ENCODE measurements at places on chromosomes 7 and 10.

DNA sequence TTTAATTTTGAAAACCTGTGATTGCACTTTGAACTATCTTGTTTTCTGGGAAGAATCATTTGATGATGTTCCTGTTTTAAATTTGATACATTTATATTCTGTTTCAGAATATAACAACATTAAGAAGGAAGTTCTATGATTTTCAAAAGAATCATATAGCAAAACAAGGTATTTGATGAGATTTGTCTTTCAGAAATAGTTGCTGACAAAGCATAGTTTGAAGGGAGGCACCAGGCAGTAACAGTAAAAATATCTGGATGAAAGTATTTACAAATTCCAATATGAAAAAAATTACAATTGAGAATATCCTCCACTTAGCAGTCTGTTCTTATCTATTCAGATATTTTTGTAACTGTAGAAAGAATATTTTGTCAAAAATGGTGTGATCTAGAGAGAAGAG, 266.1 kb upstream of the CSTF2T start:
- H3K27ac ChIP-seq: no peak overlapping the region
- no peaks in the 10 kb centered on the region for H3K27me3 ChIP-seq
- no peak for DNase-seq
- no peak overlapping the region for H3K4me3 ChIP-seq
- no peaks in the 10 kb centered on the region for H3K4me1 ChIP-seq

- DNase-seq: no peak
- H3K4me3 ChIP-seq: no peak overlapping the region
- no peaks in the 10 kb centered on the region for H3K36me3 ChIP-seq
- H3K4me1 ChIP-seq: no peaks in the 10 kb centered on the region
Observed at GRCh38 chr10:6624392-6624791, 44.3 kb upstream of the PRKCQ start.

DNA sequence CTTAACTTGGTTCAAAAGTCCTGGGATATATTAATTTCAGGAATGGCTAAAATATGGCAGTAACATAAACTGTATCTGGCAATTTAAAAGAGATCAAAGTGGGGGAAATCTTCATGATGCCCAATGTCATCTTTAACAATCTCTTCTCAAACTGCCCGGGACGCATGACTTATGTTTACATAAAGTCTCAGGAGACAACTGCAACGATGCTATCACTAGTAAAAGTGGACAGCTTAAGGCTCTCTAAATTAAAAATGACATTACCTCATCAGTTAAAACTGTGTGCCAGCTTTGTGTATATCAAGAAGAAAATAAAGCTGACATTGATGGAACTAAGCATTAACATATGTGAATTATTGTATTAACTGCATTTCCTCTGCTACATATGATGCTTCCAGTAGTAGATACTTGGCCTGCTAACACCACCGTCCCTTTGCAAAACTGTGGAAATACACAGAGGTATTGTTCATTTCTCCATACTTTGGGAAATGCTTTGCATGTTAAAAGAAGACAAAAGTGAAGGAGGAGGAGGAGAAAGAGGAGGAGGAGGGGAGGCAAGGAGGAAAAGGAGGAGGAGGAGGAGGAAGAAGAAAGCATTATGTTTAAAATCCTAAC, 62.4 kb downstream of the NRP1 start:
- no peak overlapping the region for H3K27ac ChIP-seq
- no peaks in the 10 kb centered on the region for H3K27me3 ChIP-seq
- no peaks in the 10 kb centered on the region for H3K36me3 ChIP-seq
- peaks cover 20% of the 10 kb centered on the region for H3K4me1 ChIP-seq
- no peak for DNase-seq

GRCh38 chr10:17216217-17216900, 11.7 kb upstream of the VIM start:
- no peak overlapping the region for H3K27ac ChIP-seq
- no peak overlapping the region for H3K4me3 ChIP-seq
- no peaks in the 10 kb centered on the region for H3K27me3 ChIP-seq

- H3K36me3 ChIP-seq: no peaks in the 10 kb centered on the region
- no peak overlapping the region for H3K4me3 ChIP-seq
- H3K27ac ChIP-seq: no peak overlapping the region
- no peaks in the 10 kb centered on the region for H3K27me3 ChIP-seq
- DNase-seq: no peak
- H3K4me1 ChIP-seq: no peaks in the 10 kb centered on the region
Observed at GRCh38 chr7:40498924-40499510, 364.2 kb downstream of the SUGCT start.
